ENCODE measurements at places on chromosomes 11 and 22.

DNA sequence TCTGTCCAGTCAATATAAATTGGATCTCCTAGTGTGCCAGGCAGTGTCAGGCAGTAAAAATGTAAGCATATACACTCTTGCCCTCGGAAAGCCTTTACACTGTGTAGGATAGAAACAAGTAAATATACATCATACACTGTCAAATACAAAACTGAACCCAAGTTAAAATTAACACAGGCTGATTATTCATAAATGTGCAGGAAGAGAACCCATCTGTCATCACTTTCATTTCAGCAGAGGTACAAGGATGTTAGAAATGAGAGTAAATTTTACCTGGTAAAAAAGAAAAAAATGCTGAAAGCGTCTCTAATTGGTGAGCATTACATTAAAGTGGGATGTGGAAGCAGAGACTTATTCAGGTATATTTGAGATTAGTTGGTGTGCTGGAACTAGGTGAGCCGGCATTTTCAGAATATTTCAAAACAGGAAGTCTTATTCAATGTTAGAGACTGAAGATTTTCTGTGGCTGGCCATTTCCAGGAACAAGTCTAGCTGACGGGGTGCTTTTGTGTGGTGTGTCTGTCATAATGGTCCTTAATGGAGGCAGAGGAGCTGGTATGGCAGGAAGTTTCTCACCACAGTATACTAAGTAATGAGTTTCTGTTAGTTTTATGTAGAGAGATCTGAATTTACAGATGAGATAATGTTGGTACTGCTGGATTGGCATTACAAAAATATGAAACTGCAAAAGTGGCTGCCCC lies 192.6 kb downstream of the CASP12 start:
- H3K4me3 ChIP-seq = peak overlapping the region; percentile 91
- H3K4me1 ChIP-seq = peaks cover 60% of the 10 kb centered on the region
- H3K27me3 ChIP-seq = no peaks in the 10 kb centered on the region
- no peaks in the 10 kb centered on the region for H3K36me3 ChIP-seq
- DNase-seq = peak; percentile 89

GRCh38 chr11:7639643-7640025 lies 33.7 kb downstream of the CYB5R2 start:
- H3K36me3 ChIP-seq = no peaks in the 10 kb centered on the region
- DNase-seq = no peak
- no peaks in the 10 kb centered on the region for H3K27me3 ChIP-seq
- no peaks in the 10 kb centered on the region for H3K4me1 ChIP-seq
- H3K27ac ChIP-seq = no peak overlapping the region
- H3K4me3 ChIP-seq = no peak overlapping the region

DNA sequence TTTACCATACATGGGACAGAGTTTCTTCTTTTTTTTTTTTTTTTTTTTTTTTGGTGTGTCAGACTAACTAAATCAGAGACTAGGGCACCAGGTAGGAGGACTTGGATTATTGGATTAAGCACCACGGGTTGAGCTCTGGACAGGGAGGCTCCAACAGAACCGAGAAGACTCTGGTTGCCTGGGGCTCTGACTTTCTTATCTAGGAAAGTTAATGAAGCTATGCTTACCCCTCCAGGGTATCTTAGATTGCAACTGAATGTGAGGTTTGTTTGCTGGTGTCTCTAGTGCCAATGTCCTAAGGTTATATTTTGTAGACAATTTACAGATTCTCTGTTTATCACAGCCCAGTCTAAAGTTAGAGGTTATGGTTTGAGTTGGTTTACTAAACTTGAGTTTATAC lies 18.1 kb downstream of the ETS1 start:
- H3K4me1 ChIP-seq = peaks cover 8% of the 10 kb centered on the region
- H3K36me3 ChIP-seq = no peaks in the 10 kb centered on the region
- H3K27me3 ChIP-seq = no peaks in the 10 kb centered on the region
- H3K4me3 ChIP-seq = no peak overlapping the region

DNA sequence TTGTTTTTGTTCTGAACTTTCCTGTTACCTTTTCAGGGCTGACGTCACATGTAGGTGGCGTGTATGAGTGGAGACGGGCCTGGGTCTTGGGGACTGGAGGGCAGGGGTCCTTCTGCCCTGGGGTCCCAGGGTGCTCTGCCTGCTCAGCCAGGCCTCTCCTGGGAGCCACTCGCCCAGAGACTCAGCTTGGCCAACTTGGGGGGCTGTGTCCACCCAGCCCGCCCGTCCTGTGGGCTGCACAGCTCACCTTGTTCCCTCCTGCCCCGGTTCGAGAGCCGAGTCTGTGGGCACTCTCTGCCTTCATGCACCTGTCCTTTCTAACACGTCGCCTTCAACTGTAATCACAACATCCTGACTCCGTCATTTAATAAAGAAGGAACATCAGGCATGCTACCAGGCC lies 3.5 kb upstream of the TSSC4 start:
- DNase-seq = no peak
- H3K27ac ChIP-seq = no peak overlapping the region

DNA sequence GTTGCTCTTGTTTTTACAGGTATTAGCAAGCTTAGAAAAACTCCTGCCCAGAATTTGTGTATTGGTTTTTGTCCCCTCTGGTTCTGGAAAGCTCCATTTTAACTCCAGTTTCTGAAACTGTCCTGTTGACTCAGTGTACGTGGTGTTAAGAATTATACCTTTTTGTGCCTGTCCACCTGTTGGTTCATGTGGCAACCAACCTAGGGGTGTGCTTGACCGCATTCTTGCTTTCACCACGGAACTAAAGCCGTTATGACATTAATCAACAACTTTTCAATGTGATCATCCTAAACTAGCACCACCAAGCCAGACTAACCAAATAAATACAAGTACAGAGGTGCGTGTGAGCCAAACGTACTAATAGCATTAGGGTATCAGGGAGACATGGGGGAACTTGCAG lies 56.0 kb upstream of the PTH start:
- DNase-seq = no peak
- H3K4me3 ChIP-seq = no peak overlapping the region
- H3K4me1 ChIP-seq = no peaks in the 10 kb centered on the region
- H3K27me3 ChIP-seq = no peaks in the 10 kb centered on the region

- no peaks in the 10 kb centered on the region for H3K36me3 ChIP-seq
- H3K4me1 ChIP-seq = no peaks in the 10 kb centered on the region
- DNase-seq = no peak
- H3K27ac ChIP-seq = no peak overlapping the region
- no peak overlapping the region for H3K4me3 ChIP-seq
Observed at GRCh38 chr11:9017773-9018172, 14.0 kb upstream of the NRIP3 start.

GRCh38 chr11:116217006-116217405 lies 555.8 kb downstream of the BUD13 start:
- H3K4me3 ChIP-seq = no peak overlapping the region
- no peaks in the 10 kb centered on the region for H3K36me3 ChIP-seq
- no peaks in the 10 kb centered on the region for H3K27me3 ChIP-seq
- H3K27ac ChIP-seq = no peak overlapping the region
- H3K4me1 ChIP-seq = no peaks in the 10 kb centered on the region

Data from CD4-positive, CD25-positive, alpha-beta regulatory T cell (primary cell).